ENCODE measurements at places on chromosomes 6 and 20.

DNA sequence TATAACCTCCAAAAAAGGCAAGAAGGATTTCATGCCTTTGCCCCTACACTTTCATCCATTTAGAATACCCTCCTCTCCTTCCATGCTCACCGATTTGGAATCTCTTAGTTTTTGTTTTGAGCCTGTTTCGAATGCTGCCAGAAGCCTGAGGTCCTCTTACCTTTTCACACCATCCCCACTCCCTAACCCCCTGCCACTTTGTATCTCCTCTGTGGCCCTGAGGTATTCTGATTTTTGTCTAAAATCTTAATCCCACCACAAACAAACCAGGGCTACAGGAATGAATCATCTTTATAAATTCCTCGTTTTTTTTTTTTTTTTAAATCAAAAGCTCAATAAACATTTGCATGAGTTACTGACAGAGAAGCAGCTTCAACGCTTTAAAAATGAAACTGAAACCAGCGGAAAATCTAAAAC lies 1.6 kb upstream of the RPS12 start:
- DNase-seq: no peak

- no peak for DNase-seq
Observed at GRCh38 chr6:42507901-42508300, 55.9 kb upstream of the UBR2 start.

DNA sequence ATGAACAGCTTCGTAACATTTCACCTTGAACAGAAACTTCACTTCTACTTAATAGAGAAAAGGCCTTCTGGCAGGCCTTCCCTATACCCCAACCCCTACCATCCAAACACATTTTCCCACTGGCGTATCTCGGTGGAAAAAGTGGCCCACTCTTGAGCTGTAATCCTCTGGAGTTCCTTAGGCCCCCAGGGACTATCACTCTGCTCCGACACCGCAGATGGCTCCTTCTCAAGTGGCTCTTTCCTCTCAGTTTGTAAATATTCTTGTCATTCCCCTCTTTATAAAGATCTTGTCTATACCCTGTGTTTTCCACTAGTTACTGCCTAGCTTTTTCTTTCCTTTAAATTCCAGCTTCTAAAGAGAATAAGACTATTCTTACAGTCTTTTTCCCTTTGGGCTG lies 108.7 kb downstream of the MYB start:
- no peak for DNase-seq

DNA sequence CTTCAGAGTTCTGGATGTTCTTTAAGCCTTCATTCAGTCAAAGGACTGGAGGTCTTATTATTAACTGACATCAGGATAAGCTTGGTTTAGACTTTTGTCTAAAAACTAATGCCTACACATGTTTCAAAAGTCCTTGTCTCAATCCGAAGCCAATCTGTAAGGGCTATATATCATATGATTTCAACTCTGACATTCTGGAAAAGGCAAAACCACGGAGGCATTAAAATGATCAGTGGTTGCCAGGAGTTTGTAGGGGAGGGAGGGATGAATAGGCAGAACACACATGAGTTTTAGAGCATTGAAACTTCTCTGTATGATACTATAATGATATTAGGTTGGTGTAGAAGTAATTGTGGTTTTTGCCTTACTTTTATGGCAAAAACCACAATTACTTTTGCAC lies 1285.8 kb upstream of the CITED2 start:
- no peak for DNase-seq

DNA sequence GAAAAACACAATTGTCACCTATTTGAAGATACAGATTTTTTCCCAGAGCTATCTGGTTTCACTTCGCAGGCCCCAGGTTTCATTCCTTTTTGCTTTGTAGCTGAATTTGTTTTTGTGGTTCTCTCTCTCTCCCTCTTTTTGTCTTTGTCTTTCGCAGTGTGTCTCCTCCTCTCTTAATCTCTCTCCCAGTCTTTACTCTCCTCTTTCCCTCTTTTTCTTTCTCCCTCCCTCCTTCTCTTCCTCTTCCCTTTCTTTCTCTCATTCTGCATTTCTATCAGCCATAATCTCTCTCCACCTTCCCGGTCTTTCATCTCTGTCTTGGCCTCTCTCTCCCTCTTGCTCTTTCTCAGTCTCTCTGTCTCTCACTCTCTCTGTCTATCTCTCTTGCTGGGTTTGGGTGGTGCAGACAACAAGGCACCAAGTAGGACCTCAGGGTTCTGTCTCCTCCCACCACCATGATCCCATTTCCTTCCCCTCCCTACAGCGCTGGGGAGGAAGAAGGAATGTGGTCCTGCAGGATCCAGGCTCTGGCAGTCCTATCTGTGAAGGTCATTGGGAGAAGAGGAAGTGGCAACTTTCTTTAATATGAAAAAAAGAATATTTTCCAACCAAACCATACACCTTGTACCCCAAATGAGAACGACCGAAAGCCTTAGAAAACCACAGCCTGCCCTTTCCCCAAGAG lies 63.2 kb downstream of the BANF2 start:
- DNase-seq: no peak

- no peak for DNase-seq
Observed at GRCh38 chr6:143400258-143401067, 50.0 kb downstream of the ADAT2 start.

DNA sequence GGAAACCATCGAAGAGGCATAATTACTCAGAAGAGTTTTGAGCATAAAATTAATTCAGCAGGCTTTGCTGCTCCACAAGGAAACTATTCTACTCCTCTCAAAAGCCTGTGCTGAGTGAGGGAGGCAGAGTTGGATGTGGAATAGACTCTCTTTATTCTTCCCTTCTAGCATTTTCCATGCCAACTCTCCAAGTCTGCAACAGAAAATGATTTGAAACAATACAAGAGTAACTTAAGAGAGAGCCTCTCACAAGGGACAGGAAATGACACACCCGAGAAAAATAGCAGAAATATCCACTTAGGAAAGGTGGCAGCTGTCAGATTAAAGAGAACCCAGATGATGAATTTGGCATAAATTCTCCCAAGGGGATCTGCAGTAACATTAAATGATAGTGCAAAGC lies 26.3 kb upstream of the LAMP5 start:
- DNase-seq: no peak

DNA sequence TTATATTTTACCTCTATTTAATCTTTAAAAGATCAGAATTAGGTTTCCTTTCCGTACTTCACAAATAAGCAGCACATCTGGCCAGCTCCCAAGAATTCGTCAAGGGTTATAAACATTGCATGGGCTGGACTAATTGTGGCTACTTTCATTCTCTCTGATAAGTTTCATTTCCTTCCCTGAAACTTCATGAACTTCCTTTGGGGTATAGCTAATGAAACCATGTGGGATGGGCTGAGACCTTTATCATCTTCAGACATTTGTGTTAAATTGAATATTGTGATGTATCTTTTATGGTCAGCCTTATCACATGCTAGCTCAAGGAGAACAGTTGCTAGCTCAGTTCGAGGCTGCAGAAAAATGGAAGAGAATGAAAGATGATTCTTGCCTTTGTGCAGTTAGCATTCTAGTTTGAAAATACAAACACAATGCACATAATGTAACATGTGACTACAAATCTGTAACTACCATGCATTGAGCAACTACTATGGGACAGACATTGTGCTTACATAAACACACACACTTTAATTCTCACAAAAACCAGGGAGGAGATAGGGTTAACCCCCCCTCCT lies 1.7 kb upstream of the GMPR start:
- DNase-seq: no peak

DNA sequence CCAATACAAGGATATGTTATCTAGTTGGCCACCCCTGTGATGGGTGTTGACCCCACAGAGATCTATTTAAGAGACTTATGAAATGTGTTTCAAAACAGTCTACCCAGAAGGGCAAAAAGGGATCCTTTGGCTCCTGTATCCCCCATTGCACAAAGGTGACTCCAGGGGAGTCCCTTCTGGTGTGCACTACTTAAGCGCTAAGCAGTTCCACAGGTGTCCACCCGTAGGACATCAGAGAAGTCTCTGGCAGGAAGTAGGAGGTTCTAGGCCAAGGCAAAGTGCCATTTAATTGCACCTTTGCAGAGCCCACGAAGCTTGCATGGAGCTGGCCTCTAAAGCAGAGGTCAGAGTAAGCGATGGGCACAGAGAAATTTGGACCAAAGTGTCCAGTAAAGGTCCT lies 147.7 kb downstream of the MRPL14 start:
- no peak for DNase-seq

DNA sequence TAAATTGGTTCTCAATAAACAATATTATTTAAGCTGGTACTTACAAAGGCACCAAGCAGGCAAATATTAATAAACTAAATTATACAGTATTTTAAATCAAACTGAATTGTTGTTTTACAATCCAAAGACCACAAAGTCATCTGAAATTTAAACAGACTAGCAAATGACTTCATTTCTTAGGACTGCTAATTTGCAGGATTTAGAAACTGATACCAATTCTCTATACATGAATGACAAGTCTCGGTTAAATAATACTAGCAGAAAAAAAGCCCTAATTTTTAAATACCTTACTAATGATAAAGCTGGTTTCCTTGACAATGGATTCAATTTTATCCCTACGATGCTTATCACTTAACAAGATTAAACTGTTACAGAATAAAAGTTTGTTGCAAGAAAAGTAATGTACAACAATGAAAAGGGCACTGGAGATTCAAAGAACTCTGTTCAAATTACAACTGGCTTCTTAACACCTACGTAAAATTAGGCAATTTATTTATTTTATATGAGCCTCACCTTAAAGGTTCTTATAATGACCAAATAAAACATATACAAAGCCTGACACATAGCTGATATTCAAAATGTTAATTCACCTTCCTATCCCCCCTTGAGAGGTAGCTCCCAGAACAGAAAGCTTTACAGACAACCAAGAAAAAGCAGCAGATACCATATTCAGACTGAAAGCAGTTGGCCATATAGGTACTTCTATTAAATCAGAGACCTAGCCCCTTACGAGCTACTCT lies 33.1 kb downstream of the HBS1L start:
- no peak for DNase-seq

GRCh38 chr6:108598305-108598863 lies 37.7 kb downstream of the FOXO3 start:
- DNase-seq: no peak

DNA sequence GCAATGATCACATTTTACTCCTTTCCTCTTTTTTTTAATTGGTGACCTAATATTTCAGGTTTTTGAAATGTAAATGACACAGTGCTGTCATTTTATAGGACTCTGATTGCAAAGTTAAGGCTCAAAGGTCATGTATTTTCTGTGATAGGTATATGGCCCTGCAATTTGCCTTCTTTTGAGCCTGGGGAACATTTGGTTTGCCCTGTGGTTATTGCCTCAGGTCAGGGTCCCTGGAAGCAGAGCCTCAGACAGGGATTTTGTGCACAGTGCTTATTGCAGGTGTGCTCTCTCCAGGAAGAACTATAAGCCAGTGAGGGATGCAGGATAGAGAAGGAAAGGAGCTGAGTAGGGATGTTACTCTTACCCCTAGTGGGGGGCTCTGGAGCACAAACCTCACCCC lies 229.3 kb upstream of the ECI2 start:
- no peak for DNase-seq

DNA sequence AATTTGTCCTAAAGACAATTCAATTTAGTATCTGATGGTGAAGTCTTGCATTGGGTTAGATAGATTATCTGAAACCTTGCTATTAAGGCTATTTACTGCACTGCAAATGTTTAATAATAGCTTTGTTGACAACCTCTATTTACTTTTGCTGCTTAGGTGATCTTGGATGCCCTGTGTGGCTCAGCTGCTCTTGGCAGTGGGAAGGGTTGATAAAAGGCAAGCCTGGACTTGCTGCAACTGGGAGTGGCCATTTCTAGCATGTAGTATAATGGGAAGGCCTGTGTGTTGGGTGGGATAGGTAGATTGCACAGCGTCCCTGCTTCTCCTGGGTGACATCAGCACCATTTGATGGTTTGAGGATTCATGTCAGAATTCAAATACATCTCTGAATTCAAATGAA lies 49.1 kb downstream of the ARMC2 start:
- DNase-seq: no peak

GRCh38 chr6:22350109-22350508 lies 53.3 kb upstream of the PRL start:
- no peak for DNase-seq

All from activated CD8-positive, alpha-beta memory T cell treated with anti-CD3 and anti-CD28 coated beads for 1 hour (primary cell).